ENCODE measurements at places on chromosomes 3 and 15. TPM values are rescaled to one million over a fixed set of nuclear protein-coding genes. Genes with fewer than 3 reads are reported as not detected.

- H3K27me3 ChIP-seq, result no peaks in the 10 kb centered on the region
- DNase-seq, result peak; percentile 34
- H3K27ac ChIP-seq, result no peak overlapping the region
- no peaks in the 10 kb centered on the region for H3K4me1 ChIP-seq
- no peaks in the 10 kb centered on the region for H3K36me3 ChIP-seq
Observed at GRCh38 chr3:2262204-2262603, 163.5 kb downstream of the CNTN4 start.

- H3K27ac ChIP-seq, result no peak overlapping the region
- H3K36me3 ChIP-seq, result no peaks in the 10 kb centered on the region
- no peak for DNase-seq
- no peak overlapping the region for H3K4me3 ChIP-seq
- H3K27me3 ChIP-seq, result no peaks in the 10 kb centered on the region
Observed at GRCh38 chr3:67481126-67481525, 173.3 kb downstream of the SUCLG2 start.

GRCh38 chr15:98164571-98164970, 204.1 kb downstream of the ARRDC4 start:
- no peaks in the 10 kb centered on the region for H3K27me3 ChIP-seq
- H3K4me3 ChIP-seq, result no peak overlapping the region
- no peaks in the 10 kb centered on the region for H3K4me1 ChIP-seq
- no peak for DNase-seq

- H3K4me3 ChIP-seq, result no peak overlapping the region
- no peak overlapping the region for H3K27ac ChIP-seq
- H3K4me1 ChIP-seq, result peaks cover 3% of the 10 kb centered on the region
- H3K36me3 ChIP-seq, result no peaks in the 10 kb centered on the region
- no peak for DNase-seq
Observed at GRCh38 chr15:80211976-80212375, 40.0 kb downstream of the CTXND1 start.

- H3K36me3 ChIP-seq, result no peaks in the 10 kb centered on the region
- no peak overlapping the region for H3K4me3 ChIP-seq
- DNase-seq, result peak; percentile 77
- peak overlapping the region; percentile 69 for H3K27ac ChIP-seq
Observed at GRCh38 chr3:182309120-182309519, 484.2 kb upstream of the ATP11B start.

GRCh38 chr3:186467969-186468368, 76.2 kb downstream of the CRYGS start:
- no peaks in the 10 kb centered on the region for H3K4me1 ChIP-seq
- H3K36me3 ChIP-seq, result no peaks in the 10 kb centered on the region
- no peak overlapping the region for H3K4me3 ChIP-seq
- DNase-seq, result no peak

DNA sequence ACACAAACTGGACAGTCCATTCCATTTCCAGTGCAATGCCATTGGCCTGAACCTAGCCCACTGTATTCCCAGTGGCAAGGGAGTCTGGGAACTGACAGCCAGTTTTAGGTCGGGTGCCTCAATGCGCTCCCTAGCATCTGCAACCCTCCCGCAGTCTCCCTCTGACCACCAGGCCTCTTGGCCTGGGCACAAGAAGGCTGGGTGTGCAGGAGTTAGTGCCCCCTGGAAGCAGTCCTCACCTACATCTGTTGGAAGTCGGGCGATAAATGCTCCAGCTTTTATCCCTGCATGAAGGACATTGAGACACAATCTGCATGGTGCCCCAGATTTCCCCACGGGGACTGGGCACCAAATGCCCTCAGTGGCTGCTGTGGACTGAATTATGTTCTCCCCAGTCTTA, 12.7 kb downstream of the C3orf22 start:
- H3K27me3 ChIP-seq, result peaks cover 12% of the 10 kb centered on the region
- no peak overlapping the region for H3K27ac ChIP-seq
- peaks cover 36% of the 10 kb centered on the region for H3K4me1 ChIP-seq
- no peak for DNase-seq
- no peaks in the 10 kb centered on the region for H3K36me3 ChIP-seq

GRCh38 chr3:126845920-126846715, 136.8 kb upstream of the PLXNA1 start:
- no peak overlapping the region for H3K27ac ChIP-seq
- H3K36me3 ChIP-seq, result no peaks in the 10 kb centered on the region
- peaks cover 6% of the 10 kb centered on the region for H3K4me1 ChIP-seq
- no peak for DNase-seq

DNA sequence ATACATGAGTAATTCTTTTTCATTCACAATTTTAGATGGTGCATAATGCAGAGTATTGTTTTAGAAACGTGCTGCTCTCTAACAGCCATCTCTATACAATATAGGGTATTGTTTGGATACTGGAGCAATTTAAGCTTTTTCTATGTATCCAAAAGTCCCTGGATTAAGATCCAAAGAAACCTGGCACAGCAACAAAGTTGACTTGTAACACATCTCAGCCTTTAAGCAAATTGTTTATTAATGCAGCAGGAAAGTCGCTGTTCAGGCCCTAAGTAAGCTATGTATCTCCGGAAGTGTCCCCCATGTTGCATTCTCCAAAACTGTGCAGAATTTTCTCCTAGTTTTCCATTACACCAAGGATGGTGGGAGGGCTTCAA, 7.3 kb downstream of the VGLL4 start:
- DNase-seq, result no peak
- H3K4me3 ChIP-seq, result no peak overlapping the region
- no peaks in the 10 kb centered on the region for H3K36me3 ChIP-seq
- H3K27ac ChIP-seq, result peak overlapping the region; percentile 98
- H3K27me3 ChIP-seq, result no peaks in the 10 kb centered on the region
- H3K4me1 ChIP-seq, result peaks cover 52% of the 10 kb centered on the region

GRCh38 chr3:79249701-79250100, 518.1 kb downstream of the ROBO1 start:
- H3K27ac ChIP-seq, result no peak overlapping the region
- no peaks in the 10 kb centered on the region for H3K4me1 ChIP-seq
- no peaks in the 10 kb centered on the region for H3K36me3 ChIP-seq
- DNase-seq, result no peak
- H3K4me3 ChIP-seq, result no peak overlapping the region

DNA sequence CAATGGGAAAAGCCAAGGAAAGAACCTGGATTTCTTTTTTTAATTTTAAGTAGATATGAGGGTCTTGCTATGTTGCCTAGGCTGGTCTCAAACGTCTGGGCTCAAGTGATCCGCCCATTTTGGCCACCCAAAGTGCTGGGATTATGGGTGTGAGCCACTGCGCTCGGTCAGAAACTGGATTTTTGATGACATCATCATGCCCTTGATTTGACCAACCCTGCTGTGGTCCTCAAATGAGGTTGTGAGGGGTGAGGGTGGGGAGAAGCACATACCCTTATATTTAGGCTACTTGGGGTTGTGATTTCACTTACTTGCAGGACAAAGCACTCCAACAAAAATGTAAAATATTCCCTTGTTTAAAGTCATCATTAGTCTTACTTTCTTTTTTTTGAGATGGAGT, 70.4 kb downstream of the C3orf38 start:
- H3K36me3 ChIP-seq, result no peaks in the 10 kb centered on the region
- no peaks in the 10 kb centered on the region for H3K4me1 ChIP-seq
- DNase-seq, result no peak
- H3K27me3 ChIP-seq, result no peaks in the 10 kb centered on the region

GRCh38 chr3:129182390-129183185, 1.1 kb downstream of the CNBP start:
- peaks cover 20% of the 10 kb centered on the region for H3K4me1 ChIP-seq
- peaks cover 20% of the 10 kb centered on the region for H3K36me3 ChIP-seq
- H3K27me3 ChIP-seq, result no peaks in the 10 kb centered on the region
- peak overlapping the region; percentile 88 for H3K4me3 ChIP-seq

DNA sequence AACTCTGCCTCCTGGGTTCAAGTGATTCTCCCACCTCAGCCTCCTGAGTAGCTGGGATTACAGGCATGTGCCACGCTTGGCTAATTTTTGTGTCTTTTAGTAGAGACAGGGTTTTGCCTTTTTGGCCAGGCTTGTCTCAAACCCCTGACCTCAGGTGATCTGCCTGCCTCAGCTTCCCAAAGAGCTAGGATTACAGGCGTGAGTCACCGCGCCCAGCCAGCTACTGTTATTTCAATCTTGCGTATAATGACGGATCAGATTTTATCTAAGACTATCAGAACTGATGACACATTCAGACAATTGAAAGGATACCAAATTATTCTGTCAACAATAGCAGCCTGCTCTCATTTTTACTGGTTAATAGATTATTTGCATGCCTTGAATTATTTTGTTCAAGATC, 612.2 kb downstream of the ZIC1 start:
- no peaks in the 10 kb centered on the region for H3K36me3 ChIP-seq
- no peaks in the 10 kb centered on the region for H3K4me1 ChIP-seq
- H3K27me3 ChIP-seq, result no peaks in the 10 kb centered on the region
- DNase-seq, result no peak

- DNase-seq, result no peak
- H3K27me3 ChIP-seq, result no peaks in the 10 kb centered on the region
- no peak overlapping the region for H3K27ac ChIP-seq
- no peaks in the 10 kb centered on the region for H3K4me1 ChIP-seq
- H3K36me3 ChIP-seq, result no peaks in the 10 kb centered on the region
- H3K4me3 ChIP-seq, result no peak overlapping the region
Observed at GRCh38 chr3:174100744-174101143, 703.2 kb downstream of the NLGN1 start.

DNA sequence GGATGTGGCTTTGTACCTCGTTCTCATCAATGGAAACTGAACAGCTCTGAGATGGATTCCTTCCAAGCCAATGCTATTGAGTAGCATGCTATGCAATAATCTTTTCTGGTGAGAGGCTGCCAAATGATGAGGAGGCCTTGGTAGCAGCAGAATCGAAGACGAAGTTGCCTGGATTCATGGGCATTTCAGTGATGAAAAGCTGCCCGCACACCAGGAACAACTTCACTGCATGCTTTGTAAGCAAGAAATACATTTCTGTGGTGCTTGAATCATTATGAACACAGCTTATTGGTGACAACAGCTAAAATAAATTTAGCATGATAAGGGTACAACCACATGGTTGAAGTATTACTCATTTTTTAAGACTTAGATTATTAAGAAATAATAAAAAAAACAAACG, 246.8 kb upstream of the ROBO1 start:
- H3K27ac ChIP-seq, result no peak overlapping the region
- no peak for DNase-seq
- H3K4me1 ChIP-seq, result no peaks in the 10 kb centered on the region
- no peaks in the 10 kb centered on the region for H3K36me3 ChIP-seq

DNA sequence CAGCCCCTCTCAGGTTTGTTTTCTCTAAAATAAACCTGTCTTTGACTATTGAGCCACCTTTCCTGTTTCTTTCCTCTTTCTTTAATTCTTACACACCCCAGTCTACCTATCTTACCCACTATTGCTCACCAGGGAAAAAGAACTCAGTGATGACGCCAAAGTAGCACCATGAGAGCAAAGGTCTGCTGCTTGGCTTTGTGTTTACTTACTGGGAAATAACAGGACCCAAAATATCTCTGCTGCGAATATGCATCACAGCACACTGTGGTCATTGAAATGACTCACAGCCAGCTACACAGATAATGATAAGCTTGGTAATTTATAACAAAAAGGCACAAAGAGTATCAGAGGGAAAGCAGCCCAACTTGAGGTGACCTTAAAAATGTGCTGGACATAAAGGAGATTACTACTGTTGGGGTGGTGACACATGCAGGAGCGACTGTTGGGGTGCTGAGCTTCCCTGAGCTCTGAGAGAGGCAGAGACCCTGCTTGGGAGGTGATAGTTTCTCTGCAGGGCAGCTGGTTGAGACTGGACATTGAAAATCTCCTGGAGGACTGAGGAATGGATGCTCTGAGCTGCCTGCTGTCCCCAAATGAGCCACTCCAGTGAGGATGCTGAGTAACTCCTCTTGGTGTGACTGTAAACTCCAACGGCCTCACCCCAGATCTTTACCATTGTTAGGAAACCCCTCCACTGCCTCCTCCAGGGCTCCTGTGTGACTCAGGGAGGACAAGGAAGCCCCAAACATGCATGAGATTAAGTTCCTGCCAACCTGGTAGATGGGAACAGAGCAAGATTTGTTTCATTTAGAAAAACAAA, 14.5 kb downstream of the EFCAB12 start:
- peaks cover 9% of the 10 kb centered on the region for H3K36me3 ChIP-seq
- no peak overlapping the region for H3K4me3 ChIP-seq
- peaks cover 11% of the 10 kb centered on the region for H3K4me1 ChIP-seq
- no peak overlapping the region for H3K27ac ChIP-seq

- no peak overlapping the region for H3K27ac ChIP-seq
- DNase-seq, result no peak
- no peaks in the 10 kb centered on the region for H3K27me3 ChIP-seq
- no peaks in the 10 kb centered on the region for H3K4me1 ChIP-seq
- H3K36me3 ChIP-seq, result peaks cover 8% of the 10 kb centered on the region
Observed at GRCh38 chr3:197942956-197943556, 6.9 kb upstream of the RPL35A start.

DNA sequence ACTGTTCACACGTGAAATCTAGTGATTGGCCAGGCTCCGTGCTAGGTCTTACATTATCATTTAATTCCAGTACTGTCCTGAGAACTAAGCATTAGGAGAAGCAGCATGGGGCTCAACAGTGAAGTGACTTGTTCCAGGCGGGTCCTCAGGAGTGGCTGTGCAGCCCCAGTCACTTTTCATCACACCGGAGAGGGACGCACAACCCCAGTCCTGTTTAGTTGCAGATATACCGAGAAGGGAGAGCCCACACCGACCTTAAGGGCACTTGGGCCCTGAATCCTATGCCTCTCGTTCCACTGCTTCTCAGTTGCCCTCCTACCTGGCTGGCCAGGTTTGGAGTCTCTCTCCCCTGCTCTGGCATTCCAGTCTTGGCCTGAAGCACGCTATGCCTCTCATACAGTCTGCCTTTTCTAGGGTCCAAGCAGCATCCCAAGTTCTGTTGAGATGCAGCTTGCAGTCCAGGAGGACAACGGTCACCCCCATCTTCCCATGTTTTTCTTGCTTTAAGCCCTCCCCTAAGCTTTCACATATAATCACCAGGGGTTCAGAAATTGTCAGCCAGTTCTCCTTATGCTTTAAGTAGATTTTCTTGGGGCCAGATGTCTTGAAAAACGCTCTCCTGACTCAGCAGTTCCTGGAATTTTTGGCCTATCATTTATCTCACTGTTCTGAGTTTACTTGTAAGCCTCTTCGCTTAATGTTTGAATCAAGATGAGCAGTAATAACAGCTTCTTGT, 10.1 kb downstream of the FAM131A start:
- H3K4me3 ChIP-seq, result no peak overlapping the region
- H3K36me3 ChIP-seq, result peaks cover 58% of the 10 kb centered on the region
- H3K4me1 ChIP-seq, result peaks cover 50% of the 10 kb centered on the region
- H3K27me3 ChIP-seq, result no peaks in the 10 kb centered on the region
- peak overlapping the region; percentile 25 for H3K27ac ChIP-seq
- DNase-seq, result no peak

The TMEM44 gene
- 13.8 TPM for total RNA-seq

The CIDEC gene
- not detected for total RNA-seq

The FBXO40 gene
- total RNA-seq, result 0.10 TPM

The SLC28A1 gene
- 0.20 TPM for total RNA-seq

The FSD2 gene
- total RNA-seq, result 0.06 TPM

The ACTRT3 gene
- 6.0 TPM for total RNA-seq

The CLASP2 gene
- total RNA-seq, result 883 TPM

The PPP1R14D gene
- not detected for total RNA-seq

All from spinal cord (tissue), 10 donors.